ENCODE measurements at places on chromosomes 6 and 20.

DNA sequence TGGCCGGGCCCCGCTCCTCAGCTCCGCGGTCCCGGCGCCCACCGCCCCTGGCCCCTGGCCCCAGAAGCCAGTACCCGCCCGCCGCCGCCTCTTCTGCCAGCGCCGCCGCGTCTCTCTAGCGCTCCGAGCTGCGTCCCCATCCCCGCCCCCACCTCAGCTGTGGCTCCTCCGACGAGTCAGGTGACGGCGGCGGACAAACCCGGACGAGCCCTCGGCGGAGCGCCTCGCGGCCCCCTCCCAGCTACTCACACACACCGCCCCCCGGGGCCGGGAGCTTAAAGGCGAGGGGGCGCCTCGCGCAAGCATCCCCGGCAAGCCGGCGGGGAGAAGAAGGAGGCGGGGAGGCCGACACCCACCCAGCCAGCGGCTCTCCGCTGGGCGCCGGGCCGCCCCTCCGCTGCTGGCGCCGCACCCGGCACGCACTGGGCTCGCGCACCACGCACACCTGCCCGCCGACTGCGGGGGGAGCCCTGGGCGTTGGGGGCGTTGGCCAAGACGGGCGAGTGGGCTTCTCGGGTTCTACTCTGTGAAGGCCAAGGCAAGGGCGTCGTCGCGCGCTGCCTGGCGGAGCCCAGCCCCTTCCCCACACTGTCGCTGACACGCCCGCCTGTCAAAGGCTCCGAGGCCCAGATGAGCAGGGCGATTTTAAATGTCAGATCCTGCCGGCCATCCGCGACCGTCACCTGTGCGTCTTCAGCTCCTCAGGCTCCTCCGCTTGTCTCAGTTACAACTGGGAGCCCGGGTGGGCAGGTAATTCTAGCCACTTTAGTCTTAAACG lies at the start of gene SNAP91:
Gene SNAP91, minus strand, starts transcription at position 132 of the 778 bp plus-strand sequence. CDS start 1,174 bp downstream, outside the sequence.
- no peak for DNase-seq

GRCh38 chr20:60271597-60271996 lies 313.4 kb downstream of the CDH26 start:
- no peak for DNase-seq

- DNase-seq, result no peak
These were observed 33.7 kb downstream of the CYP24A1 start for GRCh38 chr20:54140067-54140466.

GRCh38 chr20:4568361-4568959 lies 153.2 kb upstream of the PRND start:
- DNase-seq, result no peak

DNA sequence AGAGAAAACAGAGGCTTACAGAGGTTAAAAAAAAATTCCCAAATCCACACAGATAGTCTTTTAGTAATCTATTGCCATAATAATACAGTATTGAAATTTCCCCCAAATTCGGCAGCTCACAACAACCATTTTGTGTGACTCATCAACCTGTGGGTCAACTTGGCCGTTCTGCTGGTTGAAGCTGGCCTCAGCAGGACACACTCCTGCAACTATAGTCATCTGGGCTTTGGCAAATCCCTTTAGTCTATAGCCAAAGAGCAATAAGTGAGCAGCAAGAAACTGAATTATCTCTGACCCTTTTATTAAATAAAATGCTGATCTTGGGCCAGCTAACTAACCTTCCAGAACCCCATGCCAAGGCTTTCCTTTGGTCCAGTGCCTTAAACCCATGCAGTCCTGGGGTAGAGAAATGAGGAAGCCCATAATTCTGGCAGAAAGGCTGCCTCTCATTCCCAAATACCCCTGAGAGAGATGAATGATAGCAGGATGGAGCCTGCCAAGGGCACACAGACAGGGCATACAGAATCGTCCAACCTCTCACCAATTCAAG lies 17.2 kb upstream of the SNAP25 start:
- no peak for DNase-seq

All from stimulated activated CD4-positive, alpha-beta T cell treated with anti-CD3 and anti-CD28 coated beads, Interleukin-2, amount 100 ng/mL, for 4 hours (primary cell).